ENCODE measurements at places on chromosomes 16 and 17. TPM values are rescaled to one million over a fixed set of nuclear protein-coding genes. Genes with fewer than 3 reads are reported as not detected.

GRCh38 chr17:81011951-81012350, 20.3 kb downstream of the CHMP6 start:
- no peak for DNase-seq

DNA sequence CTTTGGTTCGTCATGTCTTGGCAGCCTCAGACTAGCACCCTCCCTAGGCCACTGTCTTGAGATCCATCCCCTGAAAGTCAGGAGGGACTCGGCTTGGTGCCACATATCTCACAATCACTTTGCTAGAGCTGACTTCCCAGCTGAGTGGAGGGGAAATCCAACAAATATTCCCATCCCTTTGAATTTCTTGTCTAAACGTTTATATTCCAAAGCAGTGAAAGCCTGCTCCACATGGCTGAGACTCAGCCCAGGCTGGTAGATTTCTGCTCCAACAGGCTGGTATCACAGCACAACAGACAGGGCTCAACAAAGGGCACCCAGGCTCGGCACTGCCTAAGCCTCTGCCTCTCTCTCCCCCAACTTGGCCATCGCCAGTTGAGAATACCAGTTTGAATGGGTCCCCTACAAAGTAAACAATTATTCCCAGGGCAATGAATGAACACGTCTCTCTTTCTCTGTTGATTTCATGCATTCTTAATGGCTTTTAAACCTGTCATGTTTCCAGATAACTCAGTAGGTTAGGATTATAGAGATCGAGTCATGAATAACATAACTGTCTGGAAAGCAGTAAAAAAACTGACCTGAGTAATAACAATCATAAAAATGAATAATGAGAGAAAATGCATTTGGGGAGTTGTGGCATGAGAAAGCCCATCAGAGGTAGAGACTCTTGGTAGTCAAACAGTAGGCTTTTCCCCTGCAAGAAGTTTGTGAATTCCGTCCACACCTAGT, 1.0 kb downstream of the KRT13 start:
- no peak for DNase-seq

DNA sequence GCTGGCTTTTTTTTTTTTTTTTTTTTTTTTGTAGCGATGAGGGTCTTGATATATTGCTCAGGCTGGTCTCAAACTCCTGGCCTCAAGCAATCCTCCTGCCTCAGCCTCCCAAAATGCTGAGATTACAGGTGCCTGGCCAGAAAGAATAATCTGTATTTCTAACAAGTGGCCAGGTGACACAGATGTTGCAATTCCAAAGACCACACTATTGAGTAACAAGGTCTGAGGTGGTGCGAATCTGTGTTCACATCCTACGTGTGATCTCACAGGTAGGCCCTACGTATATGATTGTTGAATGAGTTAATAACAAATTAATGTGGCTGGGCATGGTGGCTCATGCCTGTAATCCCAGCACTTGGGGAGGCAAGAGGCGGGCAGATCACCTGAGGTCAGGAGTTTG, 33.3 kb downstream of the OTOA start:
- no peak for DNase-seq

The ABCA9 gene
- 4.2 TPM for polyA plus RNA-seq

- no peak for DNase-seq
Measured at GRCh38 chr17:83010206-83011200, 68.9 kb upstream of the METRNL start.

DNA sequence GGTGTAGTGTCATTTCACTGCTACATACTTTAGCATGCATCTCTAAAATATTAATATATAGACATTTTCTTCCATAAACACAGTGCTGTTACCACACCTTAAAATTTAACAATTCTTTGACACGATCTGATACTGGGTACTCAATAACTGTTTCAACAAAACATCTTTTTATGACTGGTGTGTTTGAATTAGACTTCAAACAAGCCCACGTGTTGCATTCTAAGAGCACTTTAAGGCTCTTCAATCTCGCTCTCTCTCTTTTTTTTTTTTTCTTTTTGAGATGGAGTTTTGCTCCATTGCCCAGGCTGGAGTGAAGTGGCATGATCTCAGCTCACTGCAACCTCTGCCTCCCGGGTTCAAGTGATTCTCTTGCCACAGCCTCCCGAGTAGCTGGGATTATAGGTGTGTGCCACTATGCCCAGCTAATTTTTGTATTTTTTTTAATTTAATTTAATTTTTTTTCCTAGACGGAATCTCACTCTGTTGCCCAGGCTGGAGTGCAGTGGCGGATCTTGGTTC, 15.8 kb upstream of the SLC46A1 start:
- no peak for DNase-seq

All from left kidney (tissue), 8 donors.